Hippocampal formation (tissue), 2 donors: ENCODE measurements at places on chromosomes 2 and 18.

DNA sequence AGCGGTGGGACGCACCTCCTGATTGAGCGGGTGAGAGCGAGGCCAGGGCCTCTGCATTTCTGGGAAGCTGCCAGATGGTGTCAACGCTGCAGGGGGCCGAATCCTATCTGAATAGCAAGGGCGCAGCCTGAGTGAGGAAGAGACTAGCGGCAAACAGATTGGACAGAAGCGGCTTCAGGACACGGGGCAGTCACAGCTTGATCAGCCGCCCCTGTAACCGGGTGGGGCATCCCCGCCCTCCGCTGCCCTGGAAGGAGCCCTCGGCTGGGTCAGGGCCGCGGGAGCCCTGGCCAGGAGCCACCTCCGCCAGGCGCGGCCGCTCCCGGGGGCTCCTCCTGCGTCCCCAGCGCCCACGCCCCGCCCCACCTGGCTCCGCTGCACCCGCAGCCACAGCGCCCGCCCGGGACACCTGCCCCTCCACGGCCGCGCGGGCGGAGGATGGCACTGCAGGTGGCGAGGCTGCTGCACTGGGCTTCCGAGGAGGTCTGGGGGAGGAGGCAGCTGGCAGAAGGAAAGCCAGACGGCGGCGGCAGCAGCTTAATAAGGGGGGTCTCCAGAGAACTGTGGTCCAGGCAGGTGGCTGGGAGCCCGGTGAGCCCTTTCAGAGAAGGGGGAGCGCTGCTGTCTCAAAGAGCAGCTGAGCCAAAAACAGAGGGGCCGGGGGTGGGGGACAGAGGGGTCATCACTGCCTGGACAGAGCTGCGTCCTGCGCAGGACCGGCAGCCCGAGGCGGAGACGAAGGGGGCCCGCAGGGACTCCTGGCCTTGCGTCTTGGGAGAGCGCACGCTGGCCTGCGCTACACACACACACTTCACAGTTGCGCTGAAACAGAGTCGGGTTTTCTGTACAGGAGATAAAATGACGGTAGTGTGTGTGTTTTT is 18.8 kb upstream of the SOX11 start:
- no peak for DNase-seq

GRCh38 chr18:2978661-2979106 is 34.3 kb downstream of the LPIN2 start:
- DNase-seq = no peak

- DNase-seq = no peak
Measured at GRCh38 chr2:218261423-218262236, 815 bp downstream of the GPBAR1 start.

DNA sequence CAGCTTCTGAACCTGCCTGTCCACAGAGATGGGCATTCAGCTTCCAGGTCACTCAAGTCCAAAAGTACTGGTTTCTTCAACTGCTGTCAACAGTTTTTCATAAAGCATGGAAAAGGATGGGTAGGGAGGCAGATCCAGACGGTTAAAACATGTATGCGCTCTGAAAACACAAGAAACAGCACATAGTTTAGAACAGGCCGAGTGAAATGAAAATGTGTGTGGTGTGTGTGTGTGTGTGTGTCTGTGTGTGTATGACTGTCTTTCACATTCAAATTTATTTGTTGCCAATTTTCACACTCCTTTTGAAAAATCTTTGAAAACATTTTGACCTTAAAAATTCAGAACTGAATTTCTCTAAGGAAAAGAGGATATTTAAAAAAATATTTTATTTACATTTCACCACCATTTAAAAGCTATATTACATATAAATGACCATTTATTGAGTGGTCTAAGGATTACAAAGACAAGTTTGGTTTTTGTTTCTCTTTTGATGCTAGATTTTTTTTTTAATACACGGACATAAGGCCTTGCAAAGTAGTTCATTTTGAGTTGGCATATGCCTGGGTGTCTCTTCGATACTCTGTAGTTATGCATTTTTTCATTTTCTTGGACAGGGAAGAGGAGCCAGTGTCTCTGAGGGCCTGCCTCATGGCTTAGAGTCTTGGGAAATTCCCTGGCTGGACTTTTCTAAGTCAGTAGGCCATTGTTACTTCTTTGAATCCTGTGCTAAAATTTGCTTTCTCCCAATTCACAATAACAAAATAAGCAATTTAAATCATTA is 30.0 kb upstream of the STK17B start:
- DNase-seq = no peak

DNA sequence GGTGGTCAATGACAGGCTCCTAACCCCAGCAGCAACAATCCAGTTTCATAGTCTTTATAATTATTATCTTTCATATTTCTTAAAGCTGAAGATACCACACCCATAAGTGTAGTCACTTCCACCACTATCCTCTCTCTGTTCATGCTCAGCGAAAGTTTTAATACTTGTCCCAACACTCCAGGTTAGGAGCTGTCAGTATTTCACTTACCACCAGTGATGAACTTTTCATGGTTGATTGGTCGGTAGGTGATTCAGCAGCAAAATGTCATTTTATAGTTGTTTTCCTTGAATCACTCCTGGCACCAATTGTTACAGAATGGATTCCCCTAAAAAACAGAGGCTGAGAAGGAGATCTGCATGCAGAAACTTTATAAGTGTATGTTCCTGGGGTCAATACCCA is 324.9 kb downstream of the CCDC85A start:
- no peak for DNase-seq

GRCh38 chr2:29802986-29803385 is 118.4 kb downstream of the ALK start:
- DNase-seq = no peak

- no peak for DNase-seq
Measured at GRCh38 chr18:45139478-45139877, 458.8 kb downstream of the SETBP1 start.

DNA sequence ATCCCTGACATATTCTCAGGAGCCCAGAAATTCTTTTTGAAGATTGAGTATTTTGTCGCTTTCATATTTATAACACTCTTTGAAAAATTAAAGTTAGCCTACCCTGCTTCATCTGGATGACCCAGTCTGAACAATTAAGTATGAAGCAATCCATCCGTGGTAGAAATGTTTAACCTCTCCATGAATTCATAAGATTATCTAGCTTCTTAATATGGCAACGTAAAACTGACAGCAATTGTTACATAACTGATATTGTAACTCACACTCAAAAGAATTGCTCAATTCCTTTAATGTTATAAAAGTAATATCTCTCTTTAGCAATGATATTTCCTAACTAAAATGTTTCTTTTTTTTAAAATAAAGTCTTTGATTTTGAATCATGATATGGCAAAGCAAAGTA is 7.2 kb upstream of the ABCA12 start:
- DNase-seq = no peak
